ENCODE measurements at places on chromosomes 4 and X. TPM values are rescaled to one million over a fixed set of nuclear protein-coding genes. Genes with fewer than 3 reads are reported as not detected.

The USP11 gene
- 41.8 TPM for total RNA-seq

The MAGIX gene
- 2.9 TPM for total RNA-seq

The HPGD gene
- 2.7 TPM for total RNA-seq

The GAGE1 gene
- total RNA-seq = not detected

The F8A2 gene
- total RNA-seq = not detected
